WTC11 (cell line): ENCODE measurements at places on chromosomes 4 and X. TPM values are rescaled to one million over a fixed set of nuclear protein-coding genes. Genes with fewer than 3 reads are reported as not detected.

Gene ASB11
- total RNA-seq = not detected in 3 replicates

Gene NIPAL1
- 7.1 to 8.4 TPM (median 7.2 TPM) in 3 replicates for total RNA-seq

Gene CTAG1B
- not detected in 3 replicates for total RNA-seq

GRCh38 chr4:48169636-48170035, 35.6 kb upstream of the TXK start:
- H3K27ac ChIP-seq = no peak overlapping the region
- no peak overlapping the region for H3K4me3 ChIP-seq
- H3K36me3 ChIP-seq = peaks cover 24% of the 10 kb centered on the region
- DNase-seq = no peak
- H3K4me1 ChIP-seq = peaks cover 23% of the 10 kb centered on the region
- H3K27me3 ChIP-seq = no peaks in the 10 kb centered on the region

DNA sequence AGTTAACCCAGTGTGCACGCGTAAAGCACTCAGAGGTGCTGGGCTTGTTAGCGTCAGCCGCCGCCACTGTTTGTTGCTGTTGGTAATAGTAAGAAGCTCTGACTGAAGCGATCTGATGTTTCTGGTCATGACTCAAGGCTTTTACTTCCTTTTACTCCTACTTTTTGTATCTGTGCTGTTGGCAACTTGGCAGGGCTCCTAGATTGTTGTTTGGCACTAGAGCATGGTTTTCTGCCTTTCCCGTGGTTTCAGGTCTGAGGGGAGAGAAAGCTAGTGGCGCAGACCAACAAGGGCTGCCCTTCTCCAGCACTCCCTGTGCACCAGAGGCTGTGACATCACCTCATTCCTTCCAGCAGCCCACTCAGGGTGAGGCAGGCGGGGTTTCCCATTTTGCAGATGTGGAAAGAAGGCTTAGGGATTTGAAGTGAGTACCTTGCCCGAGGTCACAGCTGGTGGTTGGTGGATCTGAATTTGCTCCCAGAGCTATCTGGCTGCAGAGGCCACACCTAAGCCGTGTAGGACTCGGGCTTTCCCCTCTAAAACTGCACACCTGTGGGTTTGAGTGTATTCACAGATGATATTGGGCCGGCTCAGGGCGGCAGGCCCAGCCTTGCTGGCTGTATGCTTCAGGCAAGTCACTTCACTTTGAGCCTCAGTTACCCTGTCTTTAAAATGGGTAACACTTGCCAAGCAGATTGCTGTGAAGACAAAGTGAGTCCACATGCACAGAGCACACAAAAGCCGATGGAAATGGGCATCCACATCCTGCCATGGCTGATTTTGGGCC, 51.2 kb upstream of the TADA2B start:
- peaks cover 26% of the 10 kb centered on the region for H3K4me1 ChIP-seq
- no peak overlapping the region for H3K4me3 ChIP-seq
- no peaks in the 10 kb centered on the region; the same call in 1 of the 2 replicates for H3K27me3 ChIP-seq
- H3K36me3 ChIP-seq = peaks cover 17% of the 10 kb centered on the region; the same call in 1 of the 2 replicates

DNA sequence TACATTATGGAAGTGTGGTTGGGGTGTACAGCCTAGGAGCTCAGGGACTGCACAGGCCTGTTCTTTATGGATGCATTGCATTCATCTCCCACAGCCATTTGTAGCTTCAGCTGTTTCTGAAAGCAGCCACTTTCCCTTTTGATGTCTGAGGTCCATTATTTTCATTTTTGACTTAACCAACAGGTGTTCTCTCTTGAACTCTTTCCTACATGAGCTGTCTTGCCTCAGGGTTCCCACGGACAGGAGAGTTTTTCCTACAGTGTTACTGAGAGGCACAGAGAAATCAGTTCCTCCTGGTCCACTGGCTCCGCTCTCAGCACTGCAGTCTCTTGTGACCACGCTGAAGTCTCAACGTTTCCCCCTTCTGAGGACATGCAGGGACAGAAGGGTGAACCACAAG, 87.2 kb downstream of the RASL11B start:
- 0 out of 2 replicates have a peak, but pooled peaks cover 3% of the 10 kb centered on the region for H3K36me3 ChIP-seq
- H3K4me1 ChIP-seq = peaks cover 39% of the 10 kb centered on the region
- H3K4me3 ChIP-seq = no peak overlapping the region
- H3K27me3 ChIP-seq = no peaks in the 10 kb centered on the region
- no peak for DNase-seq

DNA sequence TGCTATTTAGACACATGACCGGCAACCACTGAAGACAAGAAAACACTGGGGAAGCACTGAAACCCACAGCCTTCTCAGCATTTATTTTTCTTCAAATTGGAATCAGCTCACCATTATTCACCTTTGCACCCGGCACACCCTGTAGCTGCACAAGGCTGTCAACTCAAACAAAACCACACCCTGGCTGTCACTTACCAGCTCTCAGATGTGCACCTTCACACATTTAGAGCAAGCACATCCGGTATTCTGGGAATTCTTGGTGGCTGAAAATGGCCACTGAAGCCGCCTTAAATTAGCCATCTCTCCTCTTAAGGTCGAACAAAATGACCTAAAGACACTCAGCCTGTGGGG, 5.9 kb downstream of the ZFYVE28 start:
- peak overlapping the region; percentile 62 for H3K4me3 ChIP-seq
- DNase-seq = no peak
- H3K4me1 ChIP-seq = peaks cover 55% of the 10 kb centered on the region

DNA sequence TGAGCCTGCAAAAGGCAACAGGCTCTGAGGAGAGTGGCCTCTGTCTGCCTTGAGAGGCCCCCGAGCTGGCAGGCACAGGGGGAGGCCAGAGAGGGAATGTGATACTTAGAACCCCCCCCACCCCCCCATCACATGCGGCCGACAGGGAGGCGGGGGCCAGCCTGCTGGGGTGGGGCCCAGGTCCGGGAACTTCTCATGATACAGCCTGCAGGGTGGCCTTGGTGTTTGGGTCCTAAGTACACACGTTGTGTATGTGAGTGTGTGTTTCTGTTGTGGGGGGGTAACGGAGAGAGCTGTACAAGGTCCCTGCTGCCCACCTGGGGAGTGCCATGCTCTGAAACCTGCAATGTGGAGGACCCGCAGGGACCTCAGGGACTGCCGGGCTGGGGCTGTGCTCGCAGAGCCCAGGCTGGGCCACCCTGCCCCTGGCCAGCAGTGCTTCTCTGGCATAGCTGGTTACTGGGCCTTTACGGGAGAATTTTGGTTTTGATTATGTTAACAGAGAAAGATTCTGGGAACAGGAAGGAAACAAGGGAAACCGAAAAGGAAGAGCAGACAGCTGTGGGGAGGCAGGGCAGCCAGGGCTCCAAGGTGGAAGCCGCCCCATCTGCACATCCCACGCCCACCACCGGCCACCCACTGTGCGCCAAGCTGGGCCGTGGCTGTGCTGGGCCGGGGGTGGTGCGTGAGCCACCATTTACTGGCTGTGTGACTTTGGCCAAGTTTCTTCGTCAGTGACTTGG, 19.9 kb downstream of the SH3BP2 start:
- peaks cover 10% of the 10 kb centered on the region for H3K27me3 ChIP-seq
- no peak overlapping the region for H3K4me3 ChIP-seq
- H3K36me3 ChIP-seq = no peaks in the 10 kb centered on the region
- H3K4me1 ChIP-seq = peaks cover 19% of the 10 kb centered on the region

DNA sequence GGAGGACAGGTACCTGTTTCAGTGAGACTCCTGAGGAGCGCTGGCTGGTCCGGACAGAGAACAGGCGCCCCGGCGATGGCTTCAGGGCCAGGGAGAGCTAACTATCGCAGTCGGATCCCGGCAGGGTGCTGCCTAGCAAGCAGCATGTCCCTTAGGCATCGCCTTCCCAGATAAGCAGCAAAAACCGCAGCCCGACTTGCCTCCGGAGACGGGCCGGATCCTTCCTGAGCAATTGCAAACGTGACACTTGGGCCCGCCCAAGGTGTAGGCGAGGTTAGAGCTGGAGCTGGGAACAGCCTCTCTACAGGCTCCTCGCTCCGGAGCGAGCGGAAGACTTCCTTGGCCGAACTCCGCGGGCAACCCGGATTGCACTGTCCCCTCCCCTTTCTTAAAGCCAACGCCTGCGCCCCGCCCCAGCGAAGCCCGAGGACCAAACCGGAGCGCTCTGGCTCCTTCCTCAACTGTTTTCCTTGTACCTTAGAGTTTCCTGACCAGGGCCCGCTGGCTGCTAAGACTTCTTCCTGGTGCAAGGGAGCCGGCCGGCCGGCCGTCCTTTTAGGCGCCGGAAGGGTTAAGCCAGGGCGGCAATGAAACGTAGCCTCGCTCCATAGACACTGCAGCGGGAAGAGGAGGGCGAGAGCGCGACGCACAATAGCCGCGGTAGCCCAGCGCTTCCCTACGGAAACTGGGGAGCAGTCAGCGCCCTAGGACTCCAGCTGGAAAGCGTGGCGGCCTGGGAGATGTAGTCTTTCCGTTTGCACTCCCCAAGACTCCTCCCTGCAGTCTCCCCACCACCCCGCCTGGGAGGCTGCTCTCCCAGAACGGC, at the start of gene OPHN1:
Gene OPHN1 (minus strand): TSS at position 341 of the 826 bp plus-strand sequence. CDS start 475 bp downstream, outside the sequence.
- peaks cover 19% of the 10 kb centered on the region for H3K4me1 ChIP-seq
- DNase-seq = peak; percentile 77
- no peaks in the 10 kb centered on the region; the same call in 1 of the 2 replicates for H3K36me3 ChIP-seq
- H3K4me3 ChIP-seq = peak within 1 kb of the TSS; percentile 89
- H3K27me3 ChIP-seq = no peaks in the 10 kb centered on the region
- H3K27ac ChIP-seq = peak within 1 kb of the TSS; percentile 97

- no peaks in the 10 kb centered on the region for H3K36me3 ChIP-seq
- no peaks in the 10 kb centered on the region for H3K27me3 ChIP-seq
Measured at GRCh38 chr4:67204441-67204840, 340.9 kb downstream of the CENPC start.

GRCh38 chr4:3445111-3445820, 3.5 kb downstream of the HGFAC start:
- no peaks in the 10 kb centered on the region for H3K4me1 ChIP-seq
- no peak overlapping the region for H3K4me3 ChIP-seq
- H3K36me3 ChIP-seq = no peaks in the 10 kb centered on the region
- no peak overlapping the region for H3K27ac ChIP-seq

- H3K4me1 ChIP-seq = peaks cover 15% of the 10 kb centered on the region
- H3K36me3 ChIP-seq = peaks cover 25% of the 10 kb centered on the region
- no peak overlapping the region for H3K27ac ChIP-seq
- DNase-seq = no peak
- peaks cover 3% of the 10 kb centered on the region for H3K27me3 ChIP-seq
Measured at GRCh38 chr4:8090312-8090711, 68.3 kb downstream of the ABLIM2 start.

- H3K27ac ChIP-seq = no peak overlapping the region
- H3K36me3 ChIP-seq = no peaks in the 10 kb centered on the region
- H3K4me1 ChIP-seq = peaks cover 13% of the 10 kb centered on the region
- no peaks in the 10 kb centered on the region for H3K27me3 ChIP-seq
- DNase-seq = no peak
- no peak overlapping the region for H3K4me3 ChIP-seq
Measured at GRCh38 chr4:123924536-123924935, 527.9 kb downstream of the SPRY1 start.

DNA sequence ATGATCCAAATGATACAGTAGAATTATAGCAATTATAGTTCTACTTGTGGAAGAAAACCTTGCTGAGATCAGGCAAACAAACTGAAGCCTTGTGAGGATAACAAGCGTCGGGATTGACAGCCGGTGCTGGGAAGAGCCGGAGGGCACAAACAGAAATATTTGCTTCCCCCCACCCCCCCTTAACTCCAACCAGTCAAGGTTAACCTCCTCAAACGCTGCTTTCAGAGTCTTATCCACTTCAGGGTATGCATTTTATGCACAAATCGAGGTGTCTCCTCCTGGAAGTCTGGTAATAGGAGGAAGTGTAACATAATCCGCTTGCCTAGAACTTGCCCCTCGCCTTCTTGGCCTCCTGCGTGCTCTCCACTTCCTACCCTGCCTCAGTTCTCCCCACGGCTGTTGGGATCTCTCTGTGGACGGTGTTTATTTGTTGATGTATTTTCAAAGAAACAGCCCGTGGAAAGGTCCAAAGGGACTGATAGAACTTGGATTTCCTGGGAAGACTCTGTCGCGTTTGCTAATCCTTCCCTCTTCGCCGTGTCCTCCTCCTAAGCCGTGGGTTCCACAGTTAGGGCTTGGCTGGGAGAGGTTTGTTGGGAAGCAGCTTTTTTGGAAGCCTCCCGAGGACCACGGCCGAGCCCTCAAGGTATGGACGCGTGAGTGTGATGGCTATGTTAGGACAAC, 4.1 kb upstream of the ARX start:
- H3K4me1 ChIP-seq = peaks cover 50% of the 10 kb centered on the region
- no peak for DNase-seq
- peak overlapping the region; percentile 66 for H3K4me3 ChIP-seq
- peaks cover 98% of the 10 kb centered on the region for H3K27me3 ChIP-seq
